GM12878 (cell line): ENCODE measurements at places on chromosomes 1 and 21.

GRCh38 chr1:231554969-231555368, 26.5 kb downstream of the TSNAX start:
- DNase-seq = no peak

DNA sequence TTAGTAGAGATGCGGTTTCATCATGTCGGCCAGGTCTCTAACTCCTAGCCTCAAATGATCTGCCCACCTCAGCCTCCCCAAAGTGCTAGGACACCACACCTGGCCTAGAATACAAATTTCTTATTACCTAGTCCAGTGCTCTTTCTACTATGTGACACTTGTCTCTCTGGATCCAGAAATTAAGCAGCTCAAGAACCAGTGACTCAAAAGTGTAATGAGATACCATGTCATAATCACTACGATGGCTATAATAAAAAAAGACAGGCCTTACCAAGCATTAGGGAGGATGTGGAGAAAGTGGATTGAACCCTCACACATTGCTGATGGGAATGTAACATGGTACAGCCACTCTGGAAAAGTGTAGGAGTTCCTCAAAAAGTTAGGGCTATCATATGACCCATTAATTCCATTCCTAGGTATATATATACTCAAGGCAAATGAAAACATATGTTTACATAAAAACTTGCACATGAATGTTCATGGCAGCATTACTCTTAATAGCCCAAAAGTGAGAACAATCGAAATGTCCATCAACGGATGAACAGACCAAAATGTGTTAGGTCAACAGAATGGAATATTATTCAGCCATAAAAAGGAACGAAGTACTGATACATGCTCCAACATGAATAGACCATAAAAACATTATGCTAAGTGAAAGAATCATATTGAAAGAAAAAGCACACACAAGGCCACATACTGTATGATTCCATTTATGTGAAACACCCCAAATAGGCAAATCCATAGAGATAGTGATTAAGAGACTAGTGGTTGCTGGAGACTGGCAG, 8.3 kb downstream of the TEX38 start:
- DNase-seq = no peak

DNA sequence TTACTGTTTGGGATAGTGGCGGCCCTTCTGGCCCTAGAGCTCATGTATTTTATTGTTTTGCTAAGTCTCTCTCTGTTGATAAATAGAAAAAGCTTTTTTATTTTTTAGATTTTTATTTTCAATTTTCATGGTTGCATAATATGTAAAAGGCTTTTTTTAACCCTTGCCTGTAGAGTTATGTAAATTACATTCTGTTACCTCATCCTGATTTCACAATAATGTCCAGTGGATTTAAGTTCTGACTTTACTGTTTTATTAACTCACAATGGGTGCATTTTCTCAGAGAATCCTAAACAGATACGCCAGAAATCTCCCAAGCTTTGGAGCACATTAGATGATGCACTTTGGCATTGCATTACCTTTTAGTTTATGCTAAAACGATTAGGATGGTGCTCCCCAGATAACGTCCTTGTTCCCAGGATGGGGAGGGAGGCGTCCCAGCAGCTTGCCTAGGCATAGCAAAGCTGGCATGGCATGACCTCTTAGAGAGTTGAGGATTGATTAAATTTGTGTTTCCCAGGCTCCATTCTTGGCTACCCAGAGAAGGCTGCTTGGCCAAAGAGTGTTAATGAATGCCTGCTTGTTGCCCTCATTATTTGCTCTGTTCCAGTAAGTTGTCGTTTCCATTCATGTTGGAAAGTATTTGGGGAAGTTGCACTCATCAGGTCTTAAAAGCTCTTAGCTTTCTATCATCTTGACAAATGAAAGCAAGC, 17.1 kb downstream of the UTP25 start:
- DNase-seq = no peak

- no peak for DNase-seq
Observed at GRCh38 chr21:45726438-45726837, 82.9 kb downstream of the PCBP3 start.

GRCh38 chr1:40556121-40556520, 24.7 kb downstream of the ZNF684 start:
- DNase-seq = no peak

DNA sequence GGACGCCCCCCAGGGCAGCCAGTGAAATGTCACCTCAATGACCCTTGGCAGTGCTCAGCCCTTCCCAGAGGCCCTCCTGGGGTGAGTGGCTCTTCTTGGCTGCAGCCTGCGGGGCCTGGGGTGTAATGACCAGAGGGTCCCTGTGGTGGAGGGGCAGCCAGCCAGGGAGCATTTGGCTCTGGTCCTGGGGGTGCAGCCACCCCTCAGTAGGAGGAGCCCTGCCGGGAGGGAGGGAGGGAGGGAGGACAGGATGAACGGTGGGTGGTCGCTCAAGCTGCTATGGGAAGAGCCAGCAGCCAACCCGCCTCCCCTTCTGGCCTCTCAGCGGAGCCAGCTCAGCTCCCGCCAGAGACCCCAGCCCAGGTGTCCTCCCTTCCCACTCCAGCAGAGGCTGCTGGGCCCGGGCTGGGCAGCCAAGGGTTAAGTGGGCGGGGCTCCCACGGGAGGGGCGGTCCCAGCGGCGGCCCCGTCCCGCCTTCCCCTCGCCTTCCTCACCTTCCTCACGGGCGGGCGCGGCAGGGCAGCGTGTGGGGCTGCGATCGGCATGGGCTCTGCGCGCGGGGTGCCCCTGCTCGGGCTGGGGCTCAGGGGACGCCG, 9.0 kb upstream of the PLCH2 start:
- DNase-seq = no peak

GRCh38 chr1:225388372-225388771, 39.5 kb downstream of the LBR start:
- DNase-seq = no peak

DNA sequence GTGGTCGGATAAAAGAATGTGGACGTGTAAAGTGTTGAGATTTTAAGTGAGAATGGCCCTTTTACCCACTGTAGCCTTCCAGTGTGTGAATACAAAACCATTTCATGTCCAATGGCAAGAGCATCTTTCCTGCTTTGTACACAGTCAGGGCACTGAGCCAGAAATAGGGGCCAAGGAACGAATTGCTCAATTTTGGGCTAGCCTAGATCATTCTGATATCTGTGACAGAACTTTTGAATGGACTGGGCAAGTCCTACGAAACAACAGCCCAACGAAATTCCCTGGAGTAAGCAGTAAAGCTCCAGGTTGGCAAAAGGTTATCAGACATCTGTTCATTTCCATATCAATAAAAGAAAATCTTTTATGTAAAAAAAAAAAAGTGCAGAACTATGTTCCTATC, 5.5 kb downstream of the KIF26B start:
- no peak for DNase-seq

- DNase-seq = no peak
Observed at GRCh38 chr21:14541841-14542490, 4.1 kb downstream of the SAMSN1 start.

- DNase-seq = no peak
Observed at GRCh38 chr1:247452447-247453039, 5.4 kb downstream of the OR2B11 start.

GRCh38 chr1:200411406-200412257, 1.8 kb upstream of the ZNF281 start:
- no peak for DNase-seq

DNA sequence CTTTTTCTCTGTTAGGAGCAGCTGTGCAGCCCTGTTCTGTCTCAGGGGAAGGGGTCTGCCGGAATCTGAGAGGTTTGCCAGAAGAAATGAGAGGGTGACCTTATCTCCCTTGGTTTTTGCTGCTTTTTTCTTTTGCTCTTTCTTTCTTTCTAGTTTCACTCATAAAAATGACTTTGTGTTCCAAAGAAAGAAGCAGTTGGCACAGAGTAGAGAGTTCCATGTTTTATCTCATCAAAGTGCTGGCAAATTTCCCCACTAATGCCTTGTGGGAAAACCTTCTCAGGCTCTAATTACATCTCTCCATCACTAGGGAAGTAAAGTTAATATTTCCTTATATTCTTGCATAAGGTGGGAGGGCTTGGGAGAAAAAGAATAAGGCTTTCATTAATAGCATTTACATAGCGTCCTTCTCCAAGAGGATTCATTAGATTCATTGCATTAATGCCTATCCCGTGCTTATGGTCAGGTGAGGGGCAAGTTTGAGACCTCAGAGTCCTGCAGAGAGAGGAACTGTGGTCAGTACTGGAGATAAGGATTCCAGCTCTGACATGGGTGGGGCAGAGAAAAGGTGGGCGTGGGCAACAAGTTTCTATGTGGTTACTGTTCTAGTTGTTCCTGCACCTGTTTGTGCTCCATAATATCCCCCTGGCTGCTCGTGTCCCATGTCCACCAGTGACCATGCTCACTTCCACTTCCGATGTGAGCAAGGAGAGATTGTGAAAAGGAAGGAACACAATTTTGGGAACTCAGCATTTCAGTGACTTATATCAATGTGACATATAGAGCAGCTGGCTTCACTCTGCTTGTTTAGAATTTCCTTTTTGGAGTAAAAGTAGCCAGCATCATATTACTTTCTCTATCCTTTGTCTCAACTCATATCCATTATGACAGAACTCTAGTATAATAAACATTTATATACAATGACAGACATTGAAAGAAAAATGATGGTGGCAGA, 79.5 kb downstream of the DISC1 start:
- DNase-seq = no peak

- DNase-seq = no peak
Observed at GRCh38 chr1:84810343-84810742, 82.7 kb downstream of the LPAR3 start.

- no peak for DNase-seq
Observed at GRCh38 chr1:197302775-197303174, 34.7 kb downstream of the CRB1 start.

DNA sequence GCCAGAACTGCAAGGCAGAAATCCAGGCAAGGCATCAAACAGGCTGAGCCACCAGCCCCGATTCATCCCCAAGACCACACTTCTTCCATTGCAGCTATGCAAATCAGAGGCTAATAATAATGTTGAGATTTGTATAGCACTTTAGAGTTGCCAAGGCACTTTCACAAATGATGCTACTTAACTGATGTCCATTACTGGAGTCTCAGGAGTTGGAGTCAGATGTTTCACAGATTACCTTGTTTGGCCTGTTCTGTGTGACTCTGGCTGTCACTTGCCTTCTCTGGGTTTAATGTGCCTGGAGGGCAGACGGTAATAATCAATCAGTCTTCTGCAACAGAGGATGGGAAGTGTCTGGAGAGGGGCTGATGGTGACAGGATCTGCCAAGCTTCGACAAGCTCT, 40.8 kb upstream of the MPZL1 start:
- no peak for DNase-seq

DNA sequence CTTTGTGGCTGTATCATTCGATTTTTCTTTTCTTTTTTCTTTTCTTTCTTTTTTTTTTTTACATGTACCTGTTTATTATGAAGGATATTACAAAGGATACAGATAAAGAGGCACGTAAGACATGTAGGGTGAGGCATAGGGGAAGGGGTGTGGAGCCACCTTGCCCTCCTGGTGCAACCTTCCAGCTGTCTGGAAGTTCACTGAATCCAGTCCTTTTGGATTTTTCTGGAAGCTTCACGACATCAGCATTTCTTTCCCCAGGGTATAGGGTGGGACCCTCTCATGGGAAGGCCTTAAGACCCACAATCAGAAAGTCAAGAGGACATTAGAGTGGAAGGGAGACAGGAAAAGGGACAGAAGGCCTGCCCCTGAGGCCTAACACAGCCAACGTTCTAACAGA, 30.1 kb upstream of the TGFBR3 start:
- no peak for DNase-seq

- no peak for DNase-seq
Observed at GRCh38 chr21:19475525-19475924, 1071.9 kb upstream of the TMPRSS15 start.
